ENCODE measurements at places on chromosomes 1 and 21. TPM values are rescaled to one million over a fixed set of nuclear protein-coding genes. Genes with fewer than 3 reads are reported as not detected.

The PDE9A gene
- total RNA-seq = 0.30 TPM

The PALMD gene
- 133 TPM for total RNA-seq

The RPE65 gene
- not detected for total RNA-seq

The FGR gene
- not detected for total RNA-seq

The PPIE gene
- 76.7 TPM for total RNA-seq

The PSMG1 gene
- total RNA-seq = 66.9 TPM

The CFHR5 gene
- not detected for total RNA-seq

The C1QTNF12 gene
- total RNA-seq = 0.32 TPM

The GPR37L1 gene
- total RNA-seq = not detected
